Erythroblast (primary cell): ENCODE measurements at places on chromosomes 4 and X.

DNA sequence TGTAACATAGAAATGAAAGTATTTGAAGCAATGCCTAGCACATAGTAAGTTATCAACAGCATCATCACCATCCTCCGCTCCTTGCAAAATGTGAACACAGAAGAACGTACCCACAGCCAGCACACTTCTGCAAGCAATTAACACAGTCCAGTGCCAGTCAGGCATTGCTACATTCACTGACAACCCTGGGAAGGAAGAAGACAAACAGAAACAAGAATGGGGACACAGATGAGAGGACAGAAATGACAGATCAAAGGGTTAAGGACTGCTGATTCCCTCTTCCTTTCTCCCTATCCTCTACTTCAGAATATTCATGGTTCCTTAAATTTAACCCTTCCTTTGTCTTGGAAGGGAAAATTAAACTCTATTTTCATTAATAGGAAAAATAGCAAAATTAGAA lies 53.1 kb downstream of the CHM start:
- no peak for DNase-seq

- DNase-seq, result no peak
Observed at GRCh38 chr4:165994701-165995100, 121.7 kb downstream of the TLL1 start.

- DNase-seq, result no peak
Observed at GRCh38 chr4:8195431-8195830, 3.7 kb upstream of the SH3TC1 start.

DNA sequence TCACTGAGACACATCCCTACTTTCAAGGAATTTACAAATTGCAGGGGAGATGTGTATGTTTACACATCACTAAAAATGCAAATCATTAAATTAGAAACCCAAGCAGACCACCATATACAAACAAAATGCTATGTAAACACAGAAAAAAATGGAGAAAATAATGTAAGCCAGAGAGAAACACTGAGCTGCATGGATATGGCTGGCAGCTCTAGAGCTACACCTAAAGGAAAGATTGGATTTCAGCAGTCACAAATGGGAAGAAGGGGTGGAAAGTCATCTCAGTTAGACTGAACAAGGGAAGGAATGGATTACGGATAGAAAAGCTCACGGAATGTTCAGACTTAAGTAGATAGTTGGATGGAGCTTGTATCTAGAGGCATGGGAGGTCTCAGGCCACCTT lies 186.3 kb downstream of the MOSPD2 start:
- DNase-seq, result no peak

DNA sequence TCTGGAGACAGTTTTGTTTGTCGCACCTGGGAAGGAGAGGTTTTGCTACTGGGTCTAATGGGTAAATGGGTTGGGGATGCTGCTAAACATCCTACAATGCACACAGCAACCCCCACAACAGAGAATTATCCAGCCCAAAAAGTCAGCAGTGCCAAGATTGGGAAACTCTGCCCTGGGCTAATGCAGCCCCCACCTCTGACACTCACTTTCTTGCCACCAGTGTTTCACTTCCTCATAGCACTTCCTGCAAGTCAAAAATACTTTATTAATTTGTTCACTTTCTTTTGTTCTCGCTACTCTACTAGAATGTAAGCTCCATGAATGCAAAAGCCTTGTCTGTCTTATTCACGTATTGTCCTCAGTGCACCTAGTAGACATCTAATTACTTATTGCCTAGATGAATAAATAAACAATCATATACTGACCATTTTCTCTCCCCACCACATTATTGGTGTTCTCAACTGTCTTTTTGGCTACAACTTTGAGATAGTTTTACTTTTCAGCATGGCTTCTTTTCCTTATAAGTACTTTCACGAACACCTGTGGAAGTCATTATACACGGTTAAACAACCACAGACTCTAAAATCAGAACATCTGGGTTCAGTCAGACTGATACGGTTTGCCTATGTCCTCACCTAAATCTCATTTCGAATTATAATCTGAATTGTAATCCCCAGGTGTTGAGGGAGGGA lies 82.0 kb upstream of the PITX2 start:
- no peak for DNase-seq

- no peak for DNase-seq
Observed at GRCh38 chr4:98287328-98287727, 26.1 kb downstream of the RAP1GDS1 start.

DNA sequence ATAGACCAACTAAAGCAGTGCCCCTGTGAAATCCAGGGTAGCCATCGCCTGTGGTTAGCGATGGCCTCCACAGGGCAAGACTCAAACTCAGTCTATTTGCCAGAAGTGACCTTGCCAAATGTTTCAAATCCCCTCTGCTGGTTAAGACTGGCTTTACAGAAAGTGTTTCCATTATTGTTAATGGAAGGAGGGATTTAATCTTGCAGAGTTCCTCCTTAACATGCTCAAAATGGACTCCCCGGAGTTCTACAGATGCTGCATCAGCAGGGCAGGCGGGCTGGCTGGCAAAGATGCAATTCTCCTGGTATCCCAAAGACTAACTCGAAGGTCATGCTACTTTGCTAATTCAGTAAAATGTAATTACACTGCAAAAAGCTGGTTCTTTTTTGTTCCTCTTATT lies 313.0 kb upstream of the SLC7A11 start:
- DNase-seq, result no peak

DNA sequence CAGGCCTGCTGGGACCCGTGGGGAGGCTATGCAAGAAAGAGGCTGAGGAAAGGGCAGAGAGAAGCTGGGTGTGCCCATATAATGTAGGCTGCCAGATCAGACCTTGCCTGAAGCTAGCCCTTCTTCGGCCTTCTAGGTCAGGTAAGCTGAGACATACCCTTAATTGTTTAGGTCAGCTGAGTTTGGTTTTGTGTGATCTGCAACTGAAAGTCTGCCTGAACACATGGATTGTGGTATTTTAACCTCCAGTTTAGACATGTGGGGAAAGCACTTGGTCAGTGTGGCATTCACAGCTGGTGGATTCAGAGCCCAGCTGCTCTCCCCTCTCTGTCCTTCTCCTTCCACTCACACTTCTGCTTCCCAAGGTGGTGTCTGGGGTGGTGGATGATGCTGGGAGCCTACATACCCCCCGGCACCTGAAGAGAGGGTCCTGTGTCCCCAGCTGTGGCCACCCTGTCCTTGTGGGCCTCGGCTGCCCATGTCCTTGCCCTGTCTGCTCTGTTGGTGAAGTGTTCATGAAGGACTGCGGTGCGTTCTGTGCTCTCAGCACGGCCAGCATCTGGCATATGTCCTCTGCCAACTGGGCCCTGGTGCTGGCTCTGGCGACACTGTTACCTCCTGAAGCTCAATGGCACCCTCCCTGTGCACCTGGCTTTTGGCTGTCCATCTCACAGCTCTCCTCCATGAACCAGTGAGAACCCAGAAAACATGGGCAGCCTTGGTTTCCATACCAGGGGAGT lies 82.1 kb downstream of the NAT8L start:
- DNase-seq, result no peak

GRCh38 chr4:75235359-75235951 lies 278.7 kb downstream of the RCHY1 start:
- no peak for DNase-seq

DNA sequence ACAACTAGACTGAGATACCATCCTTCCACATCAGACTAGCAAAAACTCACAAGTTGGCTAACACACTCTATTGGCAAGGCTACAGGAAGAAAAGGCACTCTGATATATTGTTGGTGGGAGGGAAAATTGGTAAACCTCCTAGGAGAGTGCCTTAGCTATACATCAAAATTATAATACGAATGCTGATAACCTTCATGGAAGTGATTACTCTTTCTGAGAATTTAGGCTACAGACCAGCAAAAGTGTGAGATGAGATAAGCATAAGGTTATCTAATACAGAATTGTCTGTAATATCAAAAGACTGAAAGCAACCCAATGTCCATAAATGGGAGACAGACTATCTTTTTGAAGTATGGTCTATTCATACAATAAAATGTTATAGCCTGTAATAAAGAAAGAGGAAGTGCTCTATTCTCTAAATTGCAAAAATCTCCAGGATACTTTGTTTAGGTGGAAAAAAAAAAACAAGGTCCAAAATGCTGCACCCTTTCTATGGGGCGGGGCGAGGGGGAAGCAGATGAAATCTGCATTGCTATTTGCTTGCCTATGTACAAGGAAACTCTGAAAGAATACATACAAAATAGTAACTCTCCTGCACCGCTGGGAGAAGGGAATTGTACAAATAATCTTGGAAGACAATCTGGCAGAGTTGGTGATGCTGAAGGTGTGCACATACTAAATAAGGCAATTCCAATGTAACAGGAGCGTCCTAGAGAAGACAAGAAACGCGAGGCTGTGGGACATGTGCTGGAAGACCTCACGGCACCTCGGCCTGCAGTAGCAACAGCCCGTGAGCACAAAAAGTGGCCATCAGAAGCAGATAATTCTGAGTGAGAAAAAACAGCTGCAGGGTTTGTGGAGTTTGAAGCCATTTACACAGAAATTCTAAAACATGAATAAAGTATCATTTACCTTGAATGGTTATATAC lies 109.7 kb downstream of the AFAP1 start:
- DNase-seq, result peak; percentile 79

- DNase-seq, result no peak
Observed at GRCh38 chr4:189767941-189768340, 172.7 kb upstream of the FRG1 start.
